ENCODE measurements at places on chromosomes 5 and 9. TPM values are rescaled to one million over a fixed set of nuclear protein-coding genes. Genes with fewer than 3 reads are reported as not detected.

- no peak for DNase-seq
These were observed 104.8 kb upstream of the ERCC6L2 start for GRCh38 chr9:95770653-95771131.

DNA sequence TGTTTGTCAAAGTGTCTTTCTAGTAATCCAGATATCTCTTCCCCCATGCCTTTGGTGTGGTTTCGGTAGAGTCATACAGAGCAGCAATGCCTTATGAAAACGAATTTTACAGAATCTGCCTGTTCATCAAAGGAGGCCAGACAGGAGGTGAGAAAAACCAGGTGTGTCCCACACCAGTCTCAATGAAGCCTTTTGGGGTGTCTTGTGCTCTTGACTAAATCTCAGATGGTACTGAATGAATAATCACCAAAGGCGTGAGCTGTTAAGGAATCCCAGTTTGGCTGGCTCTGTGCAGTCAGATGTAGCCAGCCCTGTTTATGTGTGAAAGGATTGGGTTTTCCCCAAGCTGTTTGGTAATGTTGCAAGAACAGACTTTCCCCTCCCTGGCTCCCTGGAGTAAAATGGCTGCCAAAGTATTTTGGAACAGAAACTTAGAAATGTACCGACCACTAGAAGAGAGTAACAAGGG is 70.8 kb upstream of the CDKN2B start:
- peak; percentile 50 for DNase-seq

DNA sequence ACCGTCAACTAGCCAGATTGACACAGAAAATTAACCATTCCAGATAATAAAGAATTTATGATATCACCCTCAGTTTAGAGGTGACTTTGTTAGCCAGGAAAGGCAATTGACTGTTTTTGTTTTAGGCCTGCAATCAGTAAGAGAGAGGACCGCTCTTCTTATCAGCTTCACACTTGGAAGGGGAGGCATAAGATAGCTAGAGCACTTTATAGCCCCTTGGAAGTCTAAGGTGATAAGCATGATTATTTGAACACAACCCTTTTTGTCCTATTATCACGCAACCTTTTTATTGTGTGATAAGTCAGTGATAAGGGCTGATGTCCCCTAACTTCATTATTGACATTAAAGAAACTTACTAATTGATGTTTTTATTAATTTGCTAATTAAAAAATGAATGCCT is 162.6 kb upstream of the CDKN2B start:
- DNase-seq, result no peak

DNA sequence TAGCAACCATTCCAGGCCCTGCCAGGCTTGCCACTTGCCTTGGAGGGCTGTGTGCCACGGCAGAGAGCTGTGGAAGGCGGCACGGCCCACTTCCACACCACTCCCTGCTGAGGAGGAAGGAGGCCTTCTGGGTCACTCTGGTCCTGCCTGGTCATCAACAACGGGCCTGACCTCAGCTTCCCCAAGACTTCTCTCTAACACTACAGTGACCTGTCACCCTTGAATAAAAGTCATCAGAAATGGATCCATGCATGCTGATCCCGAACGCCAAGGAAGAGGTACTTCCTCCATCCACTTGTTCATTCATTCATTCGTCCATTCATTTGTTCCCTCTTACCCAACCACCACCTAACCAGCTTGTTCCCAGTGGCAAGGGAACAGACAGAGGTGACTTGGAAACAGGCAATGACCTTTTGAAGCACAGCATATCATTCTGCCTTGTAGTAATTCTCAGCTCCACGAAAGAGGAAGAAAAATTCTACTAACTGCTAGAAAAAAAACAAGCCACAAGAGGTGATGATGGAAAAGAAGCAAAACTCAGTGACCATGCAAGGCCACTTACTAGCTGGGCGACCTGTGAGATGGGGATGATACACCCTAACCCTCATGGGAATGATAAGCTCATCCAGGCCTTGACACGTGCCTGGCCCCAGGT is 58.6 kb downstream of the STK10 start:
- no peak for DNase-seq

The FOXI1 gene
- total RNA-seq, result not detected

Measured in LHCN-M2 (cell line).